ENCODE measurements at places on chromosomes 11 and 22.
A peak's percentile ranks its signal among the peaks of the same experiment; 100 is the strongest.

GRCh38 chr11:78465169-78465942 lies 47.7 kb upstream of the GAB2 start:
- DNase-seq, result no peak

DNA sequence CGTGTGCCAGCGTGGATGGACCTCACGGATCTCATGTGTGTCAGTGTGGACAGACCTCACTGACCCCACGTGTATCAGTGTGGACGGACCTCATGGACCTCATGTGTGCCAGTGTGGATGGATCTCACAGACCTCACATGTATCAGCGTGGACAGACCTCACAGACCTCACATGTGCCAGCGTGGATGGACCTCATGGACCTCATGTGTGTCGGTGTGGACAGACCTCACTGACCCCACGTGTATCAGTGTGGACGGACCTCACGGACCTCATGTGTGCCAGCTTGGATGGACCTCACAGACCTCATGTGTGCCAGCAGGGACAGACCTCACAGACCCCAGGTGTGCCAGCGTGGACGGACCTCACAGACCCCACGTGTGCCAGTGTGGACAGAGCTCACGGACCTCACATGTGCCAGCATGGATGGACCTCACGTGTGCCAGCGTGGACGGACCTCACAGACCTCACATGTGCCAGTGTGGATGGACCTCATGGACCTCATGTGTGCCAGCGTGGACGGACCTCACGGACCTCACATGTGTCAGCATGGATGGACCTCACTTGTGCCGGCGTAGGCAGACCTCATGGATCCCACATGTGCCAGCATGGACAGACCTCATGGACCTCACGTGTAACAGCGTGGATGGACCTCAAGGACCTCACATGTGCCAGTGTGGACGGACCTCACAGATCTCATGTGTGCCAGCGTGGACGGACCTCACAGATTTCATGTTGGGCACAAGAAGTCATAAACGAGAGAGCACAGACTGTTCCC lies 18.2 kb downstream of the TTLL8 start:
- no peak for DNase-seq

DNA sequence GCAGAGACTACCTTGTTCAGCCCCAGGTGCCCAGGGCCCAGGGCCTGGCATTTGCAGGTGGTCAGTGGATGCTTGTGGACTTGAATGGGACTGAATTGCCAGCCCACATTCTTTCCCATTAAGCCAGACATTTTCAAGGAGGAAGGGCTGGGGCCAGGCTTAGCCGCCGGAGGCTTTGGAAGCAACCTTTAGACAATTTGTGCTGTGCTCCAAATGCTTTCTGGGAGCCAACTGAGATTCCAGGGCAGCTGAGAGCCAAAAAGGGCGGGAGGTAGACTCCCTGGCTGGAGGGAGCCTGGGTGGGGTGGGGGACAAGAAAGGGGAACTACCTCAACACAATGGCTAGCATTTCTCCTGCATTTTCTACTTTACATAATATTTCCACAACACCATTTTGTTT lies 54.8 kb upstream of the TIMP3 start:
- DNase-seq, result no peak

GRCh38 chr11:94308024-94308423 lies 3.6 kb downstream of the IZUMO1R start:
- no peak for DNase-seq

GRCh38 chr11:72720784-72721183 lies 31.4 kb downstream of the ARAP1 start:
- DNase-seq, result no peak

DNA sequence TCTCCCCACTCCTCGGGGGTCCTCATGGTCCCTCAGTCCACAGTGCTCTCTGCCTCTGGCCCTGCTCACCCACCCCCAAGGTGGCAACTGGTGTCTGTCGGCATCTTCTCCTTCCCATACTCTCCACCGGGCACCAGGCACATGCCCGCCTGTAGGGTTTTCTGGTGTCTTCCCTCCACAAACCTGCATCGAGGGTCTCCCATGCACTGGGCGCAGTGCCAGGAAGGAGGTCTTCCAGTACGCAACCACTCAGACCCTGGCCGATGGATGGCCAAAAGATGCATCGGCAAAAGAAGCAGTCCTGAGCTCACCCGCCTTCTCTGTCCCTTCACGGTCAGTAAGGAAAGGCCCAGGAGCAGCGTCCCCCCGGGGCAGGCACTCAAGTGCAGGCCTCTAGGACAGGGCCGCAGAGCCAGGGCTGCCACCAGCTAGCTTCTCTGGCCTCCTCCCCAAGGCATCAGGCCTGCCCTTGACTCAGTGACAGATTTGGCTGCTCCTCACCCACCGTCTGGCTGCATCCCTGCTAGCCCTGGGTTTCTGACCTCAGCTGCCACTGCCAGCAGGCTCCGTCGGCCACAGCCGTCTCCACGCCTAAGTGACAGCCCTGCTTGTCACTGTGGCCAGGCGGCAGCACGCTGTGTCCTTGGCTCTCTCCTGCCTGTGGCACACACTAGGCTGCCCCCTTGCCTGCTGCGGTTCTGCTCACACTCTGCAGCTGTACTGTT lies 32.1 kb upstream of the IGSF9B start:
- DNase-seq, result no peak

DNA sequence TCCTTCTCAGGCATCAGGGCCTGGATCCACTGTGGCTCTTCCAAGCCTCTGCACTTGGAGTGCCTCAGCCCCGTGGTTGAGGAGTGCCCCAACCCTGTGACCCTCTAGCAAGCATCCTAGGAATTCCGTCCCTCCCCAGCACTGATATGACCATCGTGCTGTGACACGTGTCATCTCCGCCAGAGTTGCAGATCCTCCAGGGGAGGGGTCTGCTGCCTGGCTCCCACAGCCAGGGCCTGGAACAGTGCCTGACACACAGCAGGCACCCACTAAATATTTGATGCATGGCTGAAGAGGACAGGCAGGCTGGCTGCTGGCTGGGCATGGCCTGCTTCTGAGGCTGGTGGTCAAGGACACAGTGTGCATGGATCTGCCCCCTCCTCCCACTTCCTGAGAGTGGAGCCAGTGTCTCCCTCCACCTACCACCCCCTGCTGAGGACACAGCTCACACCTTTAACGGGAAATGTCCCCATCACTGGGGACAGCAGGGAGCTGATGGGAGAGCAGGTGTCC lies 1.7 kb upstream of the CD81 start:
- DNase-seq, result no peak

- peak; percentile 91 for DNase-seq
These were observed 33.3 kb downstream of the AMPD3 start for GRCh38 chr11:10488121-10488933.

- DNase-seq, result no peak
These were observed at the start of gene ADM for GRCh38 chr11:10304495-10305261. Gene ADM, plus strand, starts transcription at chr11:10305073. Its CDS starts 628 bp downstream, at chr11:10305701.

DNA sequence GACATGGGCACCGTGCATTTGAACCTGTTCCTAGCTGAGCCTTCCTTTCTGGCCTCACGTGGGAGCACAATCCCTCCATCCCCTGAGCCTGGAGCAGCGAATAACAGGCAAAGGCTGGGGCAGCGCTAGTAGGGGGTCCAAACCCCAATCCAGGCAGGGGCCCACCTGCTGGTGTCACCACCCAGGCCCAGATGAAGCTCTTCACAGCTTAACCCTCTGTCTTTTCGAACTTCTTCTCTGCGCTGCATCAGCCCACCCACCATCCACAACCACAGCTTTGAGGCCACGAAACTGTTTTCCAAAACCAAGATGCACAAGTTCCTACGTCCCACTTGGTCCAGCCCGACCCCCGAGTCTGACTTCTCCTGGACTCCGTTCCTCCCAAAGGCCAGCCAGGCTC lies 11.5 kb downstream of the KCNC1 start:
- DNase-seq, result no peak

DNA sequence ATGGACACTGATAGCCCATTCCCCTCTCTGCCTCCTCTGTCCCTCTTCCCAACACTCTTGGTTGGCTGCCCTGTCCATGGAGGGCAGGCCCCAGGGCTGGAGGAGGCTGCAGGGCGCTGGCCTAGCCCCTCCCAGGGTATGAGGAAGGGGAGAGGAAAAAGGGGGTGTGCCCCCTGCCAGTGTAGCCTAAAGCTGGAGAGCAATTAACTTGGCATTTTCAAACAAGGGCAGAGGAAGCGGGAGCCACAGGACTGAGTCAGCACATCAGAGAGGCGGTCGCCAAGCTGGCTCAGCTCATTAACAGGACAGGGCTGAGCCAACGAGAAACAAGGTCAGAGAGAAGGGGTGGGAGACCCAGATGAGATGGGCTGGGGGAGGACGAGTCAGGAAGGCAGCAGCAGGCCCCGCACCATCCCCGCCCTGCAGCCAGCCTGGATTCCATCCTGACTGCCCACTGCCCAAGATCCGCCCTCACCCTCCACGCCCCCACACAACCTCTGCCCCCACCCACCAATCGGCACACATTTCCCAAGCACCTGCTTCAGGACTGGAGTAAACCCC lies 76.3 kb downstream of the BUD13 start:
- DNase-seq, result no peak

- DNase-seq, result no peak
These were observed 550 bp downstream of the FBLN1 start for GRCh38 chr22:45503050-45503815.

DNA sequence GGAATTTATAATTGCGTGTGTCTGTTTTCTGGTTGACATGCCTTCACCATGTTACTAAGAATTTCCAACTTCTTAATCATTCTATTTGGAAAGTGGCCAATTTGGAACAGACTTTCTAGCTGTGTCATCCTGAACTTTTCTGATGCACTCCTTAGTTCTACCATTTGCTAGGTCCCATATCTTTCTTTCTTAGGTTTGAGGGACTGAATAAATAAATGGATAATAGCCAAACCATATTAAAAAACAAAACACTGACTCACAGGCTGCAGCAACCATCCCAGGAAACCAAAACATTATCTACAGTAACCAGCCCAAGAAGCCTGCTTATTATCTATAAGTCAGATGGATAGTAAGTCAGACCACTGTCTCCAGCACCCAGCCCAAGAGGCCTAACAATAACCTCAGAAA lies 57.5 kb upstream of the PLET1 start:
- peak; percentile 70 for DNase-seq

- DNase-seq, result no peak
These were observed 466.7 kb upstream of the B3GAT1 start for GRCh38 chr11:134878785-134879184.

Measured in epithelial cell of prostate (primary cell).